Nephron progenitor cell (in vitro differentiated cells): ENCODE measurements at places on chromosomes 7 and 10.

- H3K36me3 ChIP-seq, result no peaks in the 10 kb centered on the region
- H3K27ac ChIP-seq, result no peak overlapping the region
- no peaks in the 10 kb centered on the region for H3K4me1 ChIP-seq
- H3K27me3 ChIP-seq, result peaks cover 12% of the 10 kb centered on the region
- DNase-seq, result no peak
Observed at GRCh38 chr10:131531265-131532190, 220.0 kb upstream of the TCERG1L start.

DNA sequence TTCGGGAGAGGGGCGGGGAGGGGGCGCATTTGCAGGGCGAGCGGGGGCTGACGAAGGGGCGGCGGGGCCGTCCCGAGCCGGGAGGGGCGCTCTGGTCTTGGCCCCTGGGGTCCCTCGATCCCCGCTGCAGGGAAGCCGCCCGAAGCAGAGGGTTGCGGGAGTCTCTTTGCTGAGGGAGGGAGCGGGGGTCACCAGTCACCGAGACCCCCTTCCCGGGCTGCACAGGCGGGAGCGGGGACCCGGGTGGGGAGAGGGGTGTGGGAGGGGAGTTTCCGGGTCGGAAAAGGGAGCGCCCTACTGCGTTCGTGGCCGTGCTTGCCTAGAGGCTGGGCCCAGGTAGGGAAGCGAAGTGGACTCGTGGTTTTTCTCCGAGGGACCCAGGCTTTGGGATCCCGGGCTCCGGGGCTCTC lies 422 bp downstream of the AP1S1 start:
- peaks cover 15% of the 10 kb centered on the region for H3K27me3 ChIP-seq
- no peak for DNase-seq
- peaks cover 29% of the 10 kb centered on the region for H3K36me3 ChIP-seq
- H3K27ac ChIP-seq, result no peak overlapping the region
- peak overlapping the region; percentile 87 for H3K4me3 ChIP-seq
- H3K4me1 ChIP-seq, result peaks cover 31% of the 10 kb centered on the region

DNA sequence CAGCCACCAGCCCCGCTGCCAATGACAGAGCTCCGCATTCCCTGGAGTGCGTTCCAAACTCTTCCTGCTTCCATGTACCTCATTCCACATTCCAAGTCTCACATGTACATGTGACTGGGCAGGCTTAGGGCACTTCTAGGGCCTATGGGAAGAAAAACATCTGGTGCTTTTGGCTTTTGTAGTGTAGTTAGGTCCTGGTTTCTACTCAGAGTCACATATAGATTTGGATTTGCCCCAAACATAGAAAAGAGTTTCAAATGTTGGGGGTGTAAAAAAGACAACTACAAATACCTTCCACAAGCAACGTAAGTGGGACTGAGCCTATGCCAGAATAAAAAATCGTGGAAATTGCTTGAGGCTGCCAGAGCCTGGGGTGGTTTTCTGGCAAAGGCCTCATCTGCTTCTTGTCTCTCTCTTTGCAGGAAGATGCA lies 84.1 kb downstream of the ZNF467 start:
- peaks cover 5% of the 10 kb centered on the region for H3K36me3 ChIP-seq
- no peak overlapping the region for H3K4me3 ChIP-seq
- peaks cover 24% of the 10 kb centered on the region for H3K4me1 ChIP-seq
- no peak for DNase-seq

DNA sequence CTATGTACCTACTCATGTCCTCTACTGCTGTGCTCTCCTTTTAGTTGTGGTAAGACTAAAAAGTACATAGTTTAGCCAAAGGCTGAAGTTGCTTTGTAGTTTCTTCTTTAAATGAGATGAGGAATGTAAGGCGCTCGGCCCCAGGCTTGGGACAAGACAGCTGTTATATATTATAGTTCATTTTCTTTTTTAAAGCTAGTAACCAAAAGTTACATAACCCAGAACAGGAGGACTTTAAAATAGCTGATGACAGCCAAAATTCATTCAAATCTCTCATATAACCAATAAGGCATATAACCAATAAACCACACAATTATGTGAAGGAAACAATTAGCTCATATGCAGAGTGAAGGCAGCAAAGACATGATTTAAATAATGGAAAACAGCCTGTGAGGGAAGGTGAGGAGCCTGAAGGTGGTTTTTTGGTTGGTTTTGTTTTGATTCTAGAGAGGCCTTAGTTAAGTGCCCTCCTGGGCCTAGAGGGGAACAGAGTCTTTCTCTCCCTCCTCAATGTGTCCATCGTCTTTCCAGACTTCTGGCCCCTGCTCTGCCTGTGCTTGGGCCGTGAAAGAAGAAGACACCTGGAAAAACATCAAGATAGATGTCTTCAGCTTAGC lies 35.8 kb downstream of the SLC26A4 start:
- no peak for DNase-seq
- H3K36me3 ChIP-seq, result no peaks in the 10 kb centered on the region
- no peaks in the 10 kb centered on the region for H3K4me1 ChIP-seq
- H3K27me3 ChIP-seq, result peaks cover 16% of the 10 kb centered on the region
- H3K27ac ChIP-seq, result no peak overlapping the region

- DNase-seq, result no peak
- H3K4me1 ChIP-seq, result peaks cover 14% of the 10 kb centered on the region
- H3K36me3 ChIP-seq, result no peaks in the 10 kb centered on the region
- no peaks in the 10 kb centered on the region for H3K27me3 ChIP-seq
- no peak overlapping the region for H3K27ac ChIP-seq
Observed at GRCh38 chr10:4546500-4546899, 279.5 kb upstream of the AKR1E2 start.

DNA sequence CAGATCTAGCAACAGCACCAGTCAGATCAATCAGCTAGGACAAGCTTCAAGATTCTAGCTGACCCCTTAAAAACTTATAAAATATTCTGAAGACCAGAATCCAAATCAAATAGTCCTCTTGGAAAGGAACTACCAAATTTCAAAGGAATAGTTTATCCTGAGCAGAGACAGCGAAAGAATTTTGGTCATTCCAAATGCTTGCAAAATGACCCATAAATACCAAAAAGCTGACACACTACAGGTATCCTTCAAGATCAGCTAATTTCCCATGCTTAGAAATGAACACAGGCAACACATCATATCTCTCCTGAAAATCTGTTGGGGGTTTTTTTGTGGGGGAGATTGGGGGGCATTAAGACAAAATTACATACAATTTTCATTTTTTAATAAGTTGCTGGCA lies 78.8 kb downstream of the PDSS1 start:
- DNase-seq, result no peak
- no peak overlapping the region for H3K4me3 ChIP-seq
- no peaks in the 10 kb centered on the region for H3K27me3 ChIP-seq
- H3K27ac ChIP-seq, result no peak overlapping the region

DNA sequence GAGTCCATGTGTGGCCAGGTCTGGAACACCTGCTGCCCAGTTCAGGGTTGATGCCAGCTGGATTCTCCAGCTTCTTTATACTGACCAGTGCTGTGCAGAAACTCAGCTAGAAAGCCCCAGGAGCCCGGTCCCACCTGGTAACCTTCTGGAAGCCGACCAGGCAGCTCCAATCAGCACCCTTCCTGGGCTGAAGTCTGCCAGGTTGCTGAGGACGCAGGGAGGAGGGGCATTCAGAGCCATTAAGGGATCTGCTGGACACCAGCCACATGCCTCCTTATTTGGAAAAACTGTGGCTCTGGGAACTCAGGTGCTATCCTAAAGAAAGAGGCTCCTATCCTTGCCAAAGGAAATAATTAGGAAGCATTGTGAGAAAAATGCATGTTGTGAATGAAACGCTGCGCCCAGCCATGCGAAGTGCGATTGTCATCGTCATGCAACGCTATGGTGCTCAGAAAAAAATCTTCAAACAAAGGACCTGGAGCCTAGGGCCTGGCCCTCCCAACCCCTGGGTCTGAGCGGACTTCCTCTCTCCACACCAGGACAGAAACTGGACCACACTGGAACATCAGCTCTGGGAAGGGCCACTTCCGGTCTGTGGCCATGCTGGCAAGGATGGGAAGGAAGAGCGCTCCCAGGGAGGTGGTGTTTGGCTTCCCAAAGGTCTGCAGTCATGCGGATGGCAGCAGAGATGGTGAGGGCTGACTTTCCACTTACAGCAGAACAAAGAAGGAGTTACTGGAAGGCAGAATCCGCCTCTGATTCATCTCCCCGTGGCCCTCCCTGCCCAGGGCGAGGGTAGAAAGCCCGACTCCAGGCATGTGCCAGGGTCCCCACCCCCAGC lies 90.1 kb downstream of the FAM53B start:
- no peaks in the 10 kb centered on the region for H3K27me3 ChIP-seq
- peaks cover 29% of the 10 kb centered on the region for H3K4me1 ChIP-seq
- H3K4me3 ChIP-seq, result no peak overlapping the region
- DNase-seq, result no peak
- peaks cover 4% of the 10 kb centered on the region for H3K36me3 ChIP-seq
- H3K27ac ChIP-seq, result no peak overlapping the region

DNA sequence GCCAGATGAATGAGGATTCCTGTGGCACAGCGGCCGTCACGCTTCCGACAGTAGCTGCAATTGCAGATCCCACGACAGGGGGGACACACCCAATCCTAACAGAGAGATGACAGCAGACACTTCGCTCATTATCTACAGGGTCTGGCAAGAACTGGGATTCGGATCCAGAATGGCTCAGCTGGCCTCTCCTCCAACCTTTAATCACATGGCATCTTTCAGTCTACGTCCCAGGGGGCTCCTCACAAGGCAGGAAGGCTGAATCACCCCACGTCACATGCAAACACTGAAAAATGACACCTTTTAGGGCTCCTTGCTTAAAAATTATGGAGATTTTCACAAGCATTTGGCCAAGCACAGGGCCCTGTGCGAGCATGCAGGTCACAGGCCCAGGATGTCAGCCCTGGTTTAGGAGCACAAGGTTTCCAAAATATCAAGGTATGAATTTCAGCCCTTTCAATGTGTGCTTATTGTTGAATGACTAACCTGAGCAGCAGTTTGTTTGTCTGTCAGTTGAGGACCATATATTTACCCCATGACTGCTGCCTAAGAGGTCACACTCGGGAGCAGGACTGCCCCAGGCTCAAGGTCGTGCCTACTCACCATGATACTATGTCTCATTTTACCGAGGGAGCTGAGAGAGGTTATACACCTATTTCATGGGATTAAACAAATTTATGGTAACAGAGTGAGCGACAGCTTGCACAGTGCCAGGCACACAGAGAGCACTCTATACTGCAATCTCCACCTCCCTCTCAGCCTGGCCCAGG lies 42.5 kb downstream of the CDCA7L start:
- H3K4me1 ChIP-seq, result peaks cover 11% of the 10 kb centered on the region
- H3K4me3 ChIP-seq, result no peak overlapping the region
- no peak overlapping the region for H3K27ac ChIP-seq
- no peaks in the 10 kb centered on the region for H3K27me3 ChIP-seq
- H3K36me3 ChIP-seq, result peaks cover 96% of the 10 kb centered on the region

GRCh38 chr7:28627896-28628295 lies 215.6 kb downstream of the CREB5 start:
- no peaks in the 10 kb centered on the region for H3K36me3 ChIP-seq
- DNase-seq, result no peak
- H3K27ac ChIP-seq, result no peak overlapping the region
- peaks cover 12% of the 10 kb centered on the region for H3K27me3 ChIP-seq

DNA sequence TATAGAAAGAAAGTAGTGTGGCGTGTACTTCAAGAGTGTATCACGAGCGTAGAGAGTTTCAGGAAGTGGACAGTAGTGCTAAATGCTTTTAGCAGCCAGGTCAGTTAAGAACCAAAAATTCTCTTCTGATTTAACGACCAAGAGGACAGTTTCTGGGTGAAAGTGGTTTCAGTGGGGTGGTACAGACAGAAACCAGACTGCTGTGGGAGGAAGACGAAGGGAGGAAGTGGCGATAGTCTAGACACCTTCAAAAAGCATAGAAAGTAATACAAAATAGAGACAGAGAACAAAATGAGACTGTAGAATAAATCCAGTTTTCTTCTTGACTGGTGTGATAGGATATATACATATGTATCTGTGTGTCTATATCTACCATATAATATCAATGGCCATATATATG lies 93.5 kb downstream of the MBL2 start:
- H3K4me3 ChIP-seq, result no peak overlapping the region
- H3K27ac ChIP-seq, result no peak overlapping the region
- H3K36me3 ChIP-seq, result no peaks in the 10 kb centered on the region
- peaks cover 4% of the 10 kb centered on the region for H3K4me1 ChIP-seq

DNA sequence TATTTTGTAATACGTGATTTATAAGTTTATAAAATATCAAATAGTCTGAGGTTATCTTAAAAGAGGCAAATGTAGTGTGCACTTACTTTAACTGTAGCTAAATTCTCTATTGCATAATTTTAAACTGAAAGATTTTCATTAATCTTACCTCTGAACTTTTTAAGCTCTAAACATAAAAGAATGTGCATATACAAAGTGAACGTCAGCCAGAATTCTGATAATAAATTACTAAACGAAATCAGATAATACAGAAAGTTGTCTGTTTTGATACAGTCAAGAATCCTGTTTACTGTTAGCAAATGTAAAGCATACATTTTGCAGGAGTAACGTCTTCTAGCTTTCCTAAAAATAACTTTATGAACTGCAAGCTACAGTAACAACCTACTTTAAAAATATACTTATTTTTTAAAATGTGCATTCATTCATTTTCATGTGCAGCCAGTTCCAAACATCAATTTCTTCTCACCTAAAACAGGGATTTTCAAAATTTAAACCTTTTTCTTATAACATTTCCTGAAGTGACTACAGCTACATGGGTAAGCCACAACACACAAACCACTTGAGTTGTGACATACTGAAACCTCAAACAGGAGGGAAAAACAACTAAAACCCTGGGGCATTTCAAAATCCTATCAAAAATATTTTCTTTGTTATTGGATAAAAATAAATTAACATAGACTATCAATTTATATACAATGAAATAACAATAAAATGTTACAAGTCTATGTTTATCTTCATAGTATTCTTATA lies 92.7 kb downstream of the RNLS start:
- no peak overlapping the region for H3K27ac ChIP-seq
- DNase-seq, result no peak
- peaks cover 7% of the 10 kb centered on the region for H3K4me1 ChIP-seq
- no peaks in the 10 kb centered on the region for H3K36me3 ChIP-seq

GRCh38 chr7:35508623-35509400 lies 186.1 kb downstream of the HERPUD2 start:
- H3K27me3 ChIP-seq, result peaks cover 33% of the 10 kb centered on the region
- H3K27ac ChIP-seq, result no peak overlapping the region
- no peaks in the 10 kb centered on the region for H3K4me1 ChIP-seq
- H3K4me3 ChIP-seq, result no peak overlapping the region

- no peaks in the 10 kb centered on the region for H3K4me1 ChIP-seq
- no peaks in the 10 kb centered on the region for H3K27me3 ChIP-seq
Observed at GRCh38 chr10:87531908-87532622, 27.4 kb downstream of the MINPP1 start.

DNA sequence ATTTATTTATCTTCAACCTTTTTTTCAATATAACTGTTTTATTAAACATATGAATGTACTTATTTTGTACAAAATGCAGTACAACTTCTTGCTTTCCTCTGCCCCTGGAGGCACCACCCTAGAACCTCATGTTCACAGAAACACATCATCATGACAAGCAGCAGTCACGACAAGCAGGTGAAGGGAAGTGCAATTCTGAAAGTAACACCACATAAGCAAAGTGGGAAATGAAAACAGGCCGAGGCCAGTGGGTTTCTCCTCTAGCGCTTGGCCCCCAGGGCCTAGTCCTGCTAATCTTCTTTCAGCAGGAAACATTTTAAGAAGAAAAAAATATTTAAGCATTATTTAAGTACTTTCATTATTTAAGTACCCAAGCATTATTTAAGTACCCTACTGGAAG lies 598.1 kb downstream of the SH2D4B start:
- DNase-seq, result no peak
- no peaks in the 10 kb centered on the region for H3K36me3 ChIP-seq
- H3K27me3 ChIP-seq, result no peaks in the 10 kb centered on the region
- no peak overlapping the region for H3K4me3 ChIP-seq

- peaks cover 59% of the 10 kb centered on the region for H3K4me1 ChIP-seq
- no peak overlapping the region for H3K4me3 ChIP-seq
- DNase-seq, result no peak
- no peak overlapping the region for H3K27ac ChIP-seq
- H3K27me3 ChIP-seq, result no peaks in the 10 kb centered on the region
Observed at GRCh38 chr7:87216701-87217508, 2.6 kb downstream of the TMEM243 start.
